Cerebellar nuclear complex (tissue), 1 donor: ENCODE measurements at places on chromosomes 12 and 14.

GRCh38 chr12:101945369-101946232, 68.2 kb downstream of the DRAM1 start:
- DNase-seq = no peak

DNA sequence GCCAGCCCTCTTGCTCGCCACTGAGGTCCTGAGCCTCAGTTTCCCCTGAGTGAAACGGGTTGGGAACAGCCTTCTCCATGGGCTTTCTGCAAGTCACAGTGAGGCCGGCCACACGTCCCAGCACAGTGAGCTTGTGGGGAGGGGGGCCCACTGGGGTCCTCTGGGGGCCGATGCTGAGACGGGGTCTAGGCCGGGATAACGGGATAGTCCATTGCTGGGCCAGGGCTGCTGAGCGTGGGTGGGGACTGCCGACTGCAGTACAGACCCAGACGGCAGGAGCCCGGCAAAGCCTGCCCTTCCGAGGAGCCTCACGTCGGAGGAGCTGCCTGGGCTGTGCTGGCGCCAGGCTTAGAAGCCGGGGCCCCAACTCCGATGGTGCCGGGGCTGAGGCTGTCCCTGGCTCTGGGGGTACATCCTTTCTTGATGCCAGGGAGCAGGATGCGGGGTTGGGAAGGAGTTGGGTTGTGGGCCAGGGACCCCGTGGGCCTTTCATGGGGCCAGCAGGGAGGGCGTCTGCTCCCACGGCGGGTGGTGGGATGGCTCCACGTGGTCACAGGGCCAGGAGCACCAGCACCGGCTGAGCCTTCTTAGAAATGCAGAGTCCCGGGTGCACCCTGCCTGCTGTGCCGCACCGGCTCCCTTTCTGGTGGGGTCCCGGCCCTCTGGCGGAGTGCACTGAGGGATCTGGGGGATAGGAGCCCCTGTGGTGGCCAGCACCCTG, 24.2 kb downstream of the NOC4L start:
- DNase-seq = no peak

- DNase-seq = no peak
Measured at GRCh38 chr14:54194501-54194900, 202.3 kb upstream of the CDKN3 start.

GRCh38 chr12:71876137-71876799, 36.7 kb downstream of the TBC1D15 start:
- no peak for DNase-seq

DNA sequence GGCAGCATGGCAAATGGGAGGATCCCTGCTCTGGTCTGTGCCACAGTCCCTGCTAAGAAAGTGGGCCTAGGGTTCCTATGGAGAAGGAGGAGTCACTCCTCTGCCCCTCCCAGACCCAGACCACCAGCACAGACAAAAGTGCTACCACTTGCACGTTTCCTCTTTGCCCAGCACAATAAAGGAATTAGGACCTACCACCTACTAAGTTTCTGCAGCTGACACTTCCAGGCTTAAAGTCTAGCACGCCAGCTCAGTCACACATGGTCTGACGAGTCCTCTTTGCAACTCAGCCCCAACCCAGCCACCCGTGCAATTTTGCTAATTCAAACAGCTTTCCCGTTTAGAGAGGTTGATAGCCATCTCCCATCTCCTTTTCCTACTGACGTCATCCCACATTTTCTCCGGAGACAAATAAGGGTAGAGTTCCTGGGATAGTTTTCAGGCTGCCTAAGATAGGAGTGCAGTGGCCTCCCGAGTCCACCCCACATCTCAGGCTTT, 66.2 kb upstream of the PTGR2 start:
- no peak for DNase-seq

DNA sequence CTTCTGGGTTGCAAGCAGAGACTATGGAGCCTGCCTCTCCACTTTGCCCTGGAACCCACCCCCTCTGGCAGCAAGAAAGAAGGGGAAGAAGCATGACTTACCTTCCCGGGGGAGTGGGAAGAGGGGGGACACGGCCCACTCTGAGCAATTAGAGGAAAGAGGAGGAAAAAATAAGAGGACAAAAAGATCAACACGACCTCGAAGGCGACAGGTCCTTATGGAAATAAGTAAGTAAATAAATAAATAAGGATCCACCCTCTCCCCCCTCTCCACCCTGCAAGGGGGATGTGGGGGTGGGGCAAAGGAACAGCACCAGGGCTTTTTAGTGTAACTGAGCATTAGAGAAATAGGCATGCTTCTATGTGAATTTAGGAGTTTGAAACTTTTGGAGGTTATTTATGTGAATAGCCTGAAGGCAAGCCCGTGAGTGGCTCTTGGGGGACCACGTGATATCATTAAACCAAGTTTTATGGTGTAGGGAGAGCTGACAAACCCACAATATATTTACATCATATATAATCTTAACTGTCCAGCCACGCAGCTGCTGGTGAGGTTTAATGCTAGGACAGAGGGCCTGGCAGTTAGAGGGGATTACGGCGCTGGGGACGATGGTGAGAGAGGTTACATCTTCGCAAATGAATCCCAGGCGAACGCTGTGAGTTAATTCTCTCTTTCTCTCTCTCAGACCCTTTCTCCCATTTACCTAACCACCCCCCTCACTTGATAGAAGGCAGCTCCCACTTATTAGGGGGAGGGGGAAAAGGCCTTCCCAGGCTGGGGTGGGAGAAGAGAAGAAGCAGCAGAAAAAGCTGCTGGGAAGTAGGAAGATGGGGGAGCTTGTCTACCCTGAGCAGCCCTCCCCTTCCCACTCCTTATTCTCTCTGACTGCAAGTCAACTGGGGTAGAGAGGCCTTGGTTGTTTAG, 4.8 kb downstream of the HOXC5 start:
- DNase-seq = no peak

DNA sequence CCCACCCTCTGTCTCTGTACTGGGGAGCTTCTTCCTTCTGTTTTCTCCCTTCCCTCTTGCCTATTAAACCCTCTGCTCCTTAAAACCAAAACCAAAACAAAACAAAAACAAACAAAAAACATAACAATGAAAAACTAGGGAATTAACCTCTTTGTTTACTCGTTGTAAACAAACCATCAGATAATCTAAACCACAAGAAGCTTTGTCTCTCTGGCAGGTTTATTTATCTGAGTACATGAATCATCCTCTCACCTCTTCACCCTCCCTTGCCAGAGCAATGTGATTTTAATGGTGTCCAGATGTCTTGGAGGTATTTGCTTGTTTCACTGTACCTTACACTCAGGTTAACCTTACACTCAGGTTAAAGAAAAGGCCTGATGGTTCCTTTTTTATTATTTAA, 66.1 kb downstream of the DYRK2 start:
- DNase-seq = no peak

DNA sequence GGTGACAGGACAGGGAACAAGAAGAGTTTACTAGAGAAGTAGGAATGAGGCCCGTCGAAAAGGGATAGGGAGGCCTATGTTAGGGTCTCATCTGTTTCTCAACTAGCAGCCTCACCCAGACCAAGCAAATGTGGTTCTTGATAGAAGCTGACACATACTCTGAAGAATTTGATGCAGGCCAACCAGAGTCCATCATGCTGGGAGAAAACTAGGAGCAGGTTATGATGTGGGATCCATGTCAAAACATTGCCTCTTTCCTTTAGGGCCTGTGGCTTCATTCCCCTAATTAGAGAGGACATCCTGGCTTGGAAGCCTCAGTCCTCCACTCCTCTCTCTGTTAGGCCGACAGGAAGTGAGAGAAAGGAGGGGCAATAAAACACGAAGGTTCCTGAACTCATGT, 122.8 kb downstream of the NTF3 start:
- DNase-seq = no peak

DNA sequence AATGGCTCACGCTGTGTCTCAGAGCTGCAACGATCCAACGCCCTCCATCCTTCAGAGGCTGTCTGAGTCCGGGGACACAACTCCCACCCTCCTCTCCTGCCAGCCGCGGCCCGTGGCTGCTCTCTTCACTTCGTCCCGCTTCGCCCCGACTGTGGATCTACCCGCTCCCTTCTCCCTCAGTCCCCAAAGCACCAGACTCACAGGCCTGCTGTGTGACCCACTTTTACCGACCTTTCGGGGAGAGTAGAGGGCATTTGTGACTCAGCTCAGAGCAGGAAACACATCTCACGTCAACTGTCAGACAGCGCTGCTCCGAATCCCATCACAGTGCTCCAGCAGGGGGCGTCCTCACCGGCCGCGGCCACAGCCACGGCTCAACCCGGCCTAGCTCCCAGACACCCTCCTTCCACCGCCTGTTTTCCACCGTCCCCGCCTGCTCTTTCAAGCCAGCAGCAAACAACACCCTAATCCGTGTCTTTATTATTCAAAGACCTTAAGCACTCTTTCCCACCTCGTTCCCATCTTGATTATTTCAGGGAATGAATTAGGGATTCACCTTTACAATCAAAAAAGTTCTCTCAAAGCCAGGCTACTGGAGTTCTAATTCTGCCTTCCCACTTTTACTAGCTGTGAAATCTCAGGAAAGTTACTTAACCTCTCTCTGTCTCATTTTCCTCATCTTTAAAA, 5.0 kb upstream of the AQP2 start:
- no peak for DNase-seq

GRCh38 chr14:105053421-105053820, 11.8 kb downstream of the GPR132 start:
- DNase-seq = no peak

GRCh38 chr12:89439941-89440340, 84.7 kb downstream of the GALNT4 start:
- DNase-seq = no peak

GRCh38 chr14:80493620-80494019, 282.3 kb upstream of the DIO2 start:
- DNase-seq = no peak

GRCh38 chr12:52899338-52900035, 5.4 kb downstream of the KRT8 start:
- DNase-seq = no peak
